Sigmoid colon (tissue), 7 donors: ENCODE measurements at places on chromosomes 7 and 10. TPM values are rescaled to one million over a fixed set of nuclear protein-coding genes. Genes with fewer than 3 reads are reported as not detected.
A peak's percentile ranks its signal among the peaks of the same experiment; 100 is the strongest.

- no peak for DNase-seq
Observed at GRCh38 chr7:152367170-152367569, 68.6 kb downstream of the KMT2C start.

- no peak for DNase-seq
Observed at GRCh38 chr10:34446049-34446448, 369.0 kb downstream of the PARD3 start.

DNA sequence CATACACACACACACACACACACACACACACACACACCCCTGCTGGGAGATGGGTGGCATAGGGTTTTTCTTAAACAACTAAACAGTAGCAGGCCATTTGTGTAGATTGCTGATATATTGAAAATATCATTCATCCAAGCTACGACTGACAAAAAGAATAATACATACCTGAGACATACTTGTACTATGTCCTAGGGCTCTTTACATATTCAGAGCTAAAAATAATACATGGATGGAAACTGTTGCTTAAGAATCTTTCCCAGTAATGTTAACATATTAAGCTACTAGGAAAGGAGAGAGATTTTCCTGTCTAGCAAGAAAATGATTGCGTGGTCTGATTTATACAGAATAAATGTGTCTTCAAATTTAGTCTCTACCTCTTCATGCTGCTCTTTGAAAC, 40.2 kb upstream of the TUBB8 start:
- no peak for DNase-seq

GRCh38 chr7:75658369-75658768, 80.4 kb downstream of the HIP1 start:
- no peak for DNase-seq

- no peak for DNase-seq
Observed at GRCh38 chr7:94873239-94873638, 34.2 kb upstream of the PPP1R9A start.

GRCh38 chr7:111229916-111230315, 139.0 kb downstream of the LRRN3 start:
- no peak for DNase-seq

DNA sequence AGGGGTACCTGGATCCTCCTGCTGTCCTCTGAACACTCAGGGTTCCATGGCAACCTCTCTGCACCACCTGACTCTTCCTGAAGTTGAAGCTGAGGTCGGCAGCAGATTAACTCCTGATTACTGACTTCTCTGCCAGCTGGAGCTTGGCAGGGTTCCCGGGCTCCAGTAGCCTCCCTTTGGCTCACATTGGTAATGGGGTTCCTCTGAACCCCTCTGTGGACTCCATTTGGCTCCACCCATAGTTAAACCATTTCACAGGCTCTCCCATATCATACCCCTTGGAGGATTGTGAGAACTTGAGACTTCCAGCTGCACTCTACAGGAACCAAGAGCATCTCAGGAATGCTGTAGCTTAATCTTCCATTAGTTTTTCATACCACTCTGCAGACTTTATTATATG, 292.5 kb downstream of the HDAC9 start:
- no peak for DNase-seq

DNA sequence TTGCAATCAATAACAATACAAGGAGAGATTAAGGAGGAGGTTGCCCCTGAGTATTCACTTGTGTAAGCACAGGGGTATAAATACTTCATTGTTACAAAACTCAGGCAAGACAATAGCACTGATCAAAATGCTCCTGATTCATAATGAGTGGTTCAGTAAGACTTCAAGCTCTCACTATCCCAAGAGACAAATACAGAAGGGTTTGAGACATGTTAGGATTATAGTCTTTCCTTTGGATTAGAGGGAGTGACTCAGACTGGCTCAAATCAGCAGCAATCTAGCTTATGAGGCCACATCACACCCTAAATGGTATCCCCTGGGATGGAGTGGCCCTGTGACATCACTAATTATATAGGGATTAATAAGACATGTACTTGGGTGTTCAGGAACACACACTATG, 167.2 kb upstream of the HGF start:
- DNase-seq: no peak

DNA sequence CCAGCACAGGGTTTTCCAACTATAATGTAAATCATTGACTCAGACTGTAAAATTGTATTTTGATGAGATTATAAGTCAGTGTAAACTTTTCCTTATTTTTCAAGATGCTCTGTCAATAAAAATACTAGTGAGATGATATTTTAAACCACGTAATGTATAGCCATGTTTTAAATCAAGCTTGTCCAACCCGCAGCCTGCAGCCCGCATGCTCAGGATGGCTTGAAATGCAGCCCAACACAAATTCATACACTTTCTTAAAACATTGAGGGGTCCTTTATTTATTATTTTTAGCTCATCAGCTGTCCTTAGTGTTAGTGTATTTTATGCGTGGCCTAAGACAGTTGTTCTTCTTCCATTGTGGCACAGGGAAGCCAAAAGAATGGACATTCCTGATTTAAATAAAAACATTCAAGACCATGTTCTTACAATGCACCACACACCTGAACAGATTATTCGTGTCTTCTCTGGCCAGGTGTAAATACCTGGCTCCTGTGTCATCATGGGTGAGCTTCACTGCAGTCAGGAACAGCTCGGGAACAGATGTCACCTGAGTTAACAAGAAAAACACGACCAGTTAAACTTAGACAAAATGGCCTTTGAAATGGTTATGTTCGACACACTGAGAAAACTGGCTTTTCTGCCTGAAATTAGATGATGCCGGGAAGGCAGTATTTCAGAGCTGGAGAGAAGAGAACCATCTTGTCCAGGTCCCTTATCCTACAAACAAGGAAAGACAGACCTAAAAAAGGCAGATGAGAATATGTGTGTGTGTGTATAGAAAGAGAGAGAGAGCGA, 5.9 kb downstream of the PITRM1 start:
- no peak for DNase-seq

- no peak for DNase-seq
Observed at GRCh38 chr10:83612050-83612449, 527.3 kb upstream of the GHITM start.

- DNase-seq: peak; percentile 68
Observed at GRCh38 chr10:100743626-100744135, 1.7 kb upstream of the PAX2 start.

DNA sequence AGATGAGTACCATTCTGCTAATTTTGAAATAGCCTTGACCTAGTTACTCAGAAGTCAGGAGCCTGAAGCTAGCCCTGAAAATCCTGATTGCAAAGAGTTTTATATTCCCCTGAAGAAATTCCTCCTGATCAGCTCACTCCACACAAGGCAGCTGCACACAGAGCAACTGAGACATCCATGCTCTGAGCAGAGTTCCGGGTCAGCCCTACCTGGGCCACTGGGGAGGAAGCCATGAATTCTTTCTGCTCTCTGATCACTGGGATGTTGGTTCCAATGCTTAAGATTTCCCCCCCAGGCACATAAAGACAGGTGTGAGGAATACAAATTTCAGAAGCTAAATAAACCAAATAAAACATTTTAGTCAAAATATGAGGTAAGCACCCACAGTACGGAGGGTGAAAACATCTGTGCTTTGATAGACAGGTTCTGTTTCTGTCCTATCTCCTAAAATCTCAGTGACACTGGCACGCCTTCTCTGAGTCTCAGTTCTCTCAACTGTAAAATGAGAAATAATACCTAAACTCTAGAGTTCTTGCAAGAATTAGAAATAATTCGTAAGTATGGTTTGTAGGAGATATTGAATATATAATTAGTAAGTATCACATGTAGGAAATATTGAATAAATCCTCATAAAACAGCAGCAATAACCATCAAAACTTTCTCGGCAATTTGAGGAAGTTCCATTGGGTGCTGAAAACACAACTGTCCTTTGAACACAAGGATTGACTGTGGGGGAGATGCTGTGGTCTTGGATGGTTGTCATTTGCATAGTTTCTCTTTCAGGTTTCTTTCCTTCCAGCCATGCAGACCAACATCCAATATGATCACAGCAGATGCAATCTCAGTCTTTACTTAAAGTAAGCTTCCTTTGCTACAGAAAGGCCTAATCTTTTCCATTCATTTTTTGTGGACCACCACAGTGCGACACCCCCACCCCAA, 133.0 kb upstream of the TNS3 start:
- no peak for DNase-seq

DNA sequence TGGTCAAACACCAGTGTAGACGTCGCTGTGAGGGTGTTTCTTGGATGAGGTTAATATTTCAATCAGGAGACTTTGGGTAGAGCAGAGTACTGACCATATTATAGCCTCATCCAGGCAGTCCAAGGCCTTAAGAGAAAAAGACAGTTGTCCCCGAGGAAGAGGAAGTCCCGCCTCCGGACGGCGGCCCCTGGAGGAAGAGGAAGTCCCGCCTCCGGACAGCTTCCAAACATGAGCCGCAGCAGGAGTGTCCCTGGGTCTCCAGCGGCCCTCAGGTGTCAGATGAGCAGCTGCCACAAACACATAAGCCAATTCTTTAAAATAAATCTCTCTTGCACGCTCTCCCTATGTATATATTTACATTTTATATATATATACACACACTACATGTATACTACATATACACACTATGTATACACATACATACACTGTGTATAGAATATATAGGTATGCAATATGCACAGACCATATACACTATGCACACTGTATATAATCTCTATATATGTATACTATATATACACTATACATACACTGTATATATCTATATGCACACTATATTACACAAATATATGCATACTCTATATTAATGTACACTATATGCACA, 37.5 kb downstream of the PWWP2B start:
- no peak for DNase-seq

- DNase-seq: no peak
Observed at GRCh38 chr10:119337796-119338432, 130.5 kb downstream of the GRK5 start.

Gene PIK3CG
- total RNA-seq: 3.9 TPM

Gene IQCE
- 16.0 TPM for total RNA-seq

Gene STEAP1
- total RNA-seq: 15.2 TPM

Gene TSPAN13
- total RNA-seq: 2.2 TPM

Gene MRM2
- 13.2 TPM for total RNA-seq

Gene CYP3A7
- not detected for total RNA-seq

Gene TMEM213
- not detected for total RNA-seq

Gene MKX
- total RNA-seq: 11.0 TPM

Gene CISD1
- total RNA-seq: 23.2 TPM
